SIG-M5 (cell line): ENCODE measurements at places on chromosomes 6 and 20.

- DNase-seq, result no peak
These were observed 628.3 kb downstream of the MMUT start for GRCh38 chr6:48834706-48835105.

- DNase-seq, result no peak
These were observed 22.7 kb upstream of the NUP153 start for GRCh38 chr6:17729223-17730077.

DNA sequence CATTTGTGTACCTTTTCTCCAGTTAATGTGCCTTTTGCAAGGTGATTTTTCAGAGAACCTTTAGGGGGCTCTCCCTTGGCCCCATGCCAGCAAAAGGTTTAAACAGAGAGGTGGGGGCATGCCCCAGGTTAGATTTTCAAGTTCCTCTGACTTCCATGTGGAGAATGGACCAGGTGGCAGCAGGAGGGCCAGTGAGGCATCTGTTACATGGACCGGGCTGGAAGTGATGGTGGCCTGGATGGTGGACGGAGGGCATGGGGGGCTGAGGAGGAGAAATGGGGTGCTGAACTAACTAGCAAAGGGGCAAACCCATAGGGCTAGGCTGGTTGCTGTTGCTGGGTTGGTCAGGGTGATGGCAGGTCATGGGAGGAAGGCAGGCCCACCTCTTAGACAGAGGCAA lies 20.7 kb upstream of the BPI start:
- no peak for DNase-seq

GRCh38 chr6:33934731-33935270 lies 131.0 kb upstream of the MLN start:
- DNase-seq, result no peak

DNA sequence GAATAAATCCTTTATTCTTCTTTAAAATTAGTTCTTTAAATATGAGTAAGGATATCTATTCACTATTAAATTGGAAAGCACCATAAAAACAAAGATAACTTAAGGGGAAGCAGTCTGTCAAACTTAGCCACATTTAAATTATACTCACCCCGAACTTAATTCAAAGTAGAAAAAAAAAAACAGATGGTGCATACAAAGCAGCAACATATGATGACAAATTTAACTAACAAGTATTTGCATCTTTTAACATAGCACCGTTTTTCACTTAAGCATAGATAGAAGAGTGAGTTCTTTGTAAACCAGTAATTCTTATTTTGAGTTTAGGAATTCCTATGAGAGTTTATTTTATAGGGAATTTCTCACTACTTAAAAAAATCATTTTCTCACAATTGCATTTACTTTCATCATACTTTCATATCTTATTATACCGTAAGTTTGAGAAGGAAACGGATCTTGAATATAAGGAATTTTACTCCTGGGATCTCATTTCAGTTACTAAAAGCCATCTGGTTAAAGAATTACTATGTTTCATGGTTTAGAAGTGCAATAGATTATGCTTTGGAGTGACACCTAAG lies 828.2 kb upstream of the MAP3K7 start:
- DNase-seq, result no peak

GRCh38 chr20:63009988-63010769 lies 3.4 kb upstream of the BHLHE23 start:
- no peak for DNase-seq

DNA sequence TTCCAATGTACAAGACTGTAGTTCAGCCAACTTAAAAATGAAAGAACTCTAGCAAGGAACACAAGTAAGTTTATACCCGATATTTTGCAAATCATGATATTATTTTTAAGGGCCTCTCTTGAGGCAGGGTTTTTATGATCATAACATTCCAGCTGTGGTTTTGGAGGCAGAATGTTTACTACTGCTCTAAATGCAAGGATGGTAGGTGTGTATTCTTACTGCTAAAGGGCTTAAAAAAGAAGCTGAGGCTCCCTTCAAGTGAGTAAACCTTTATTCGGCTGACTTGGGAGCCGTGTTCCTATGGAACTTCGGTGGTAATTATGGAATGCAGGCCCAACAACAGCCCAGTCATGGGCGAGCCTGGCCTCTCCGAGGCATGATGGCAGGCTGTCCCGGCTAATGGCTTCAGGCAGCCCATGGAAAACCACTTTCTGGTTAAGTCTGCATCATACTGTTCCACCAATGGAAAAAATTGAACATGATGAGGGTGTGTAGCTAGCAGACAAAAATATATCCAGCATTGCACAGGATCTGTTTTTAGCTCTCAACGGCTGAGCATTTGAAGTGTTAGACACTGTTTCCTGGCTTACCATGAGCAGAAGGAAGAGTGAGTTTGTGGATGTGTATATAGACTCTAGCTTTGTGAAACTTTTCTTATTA lies 111.5 kb downstream of the TIAM2 start:
- no peak for DNase-seq

GRCh38 chr6:113104951-113105350 lies 752.2 kb upstream of the MARCKS start:
- DNase-seq, result no peak

DNA sequence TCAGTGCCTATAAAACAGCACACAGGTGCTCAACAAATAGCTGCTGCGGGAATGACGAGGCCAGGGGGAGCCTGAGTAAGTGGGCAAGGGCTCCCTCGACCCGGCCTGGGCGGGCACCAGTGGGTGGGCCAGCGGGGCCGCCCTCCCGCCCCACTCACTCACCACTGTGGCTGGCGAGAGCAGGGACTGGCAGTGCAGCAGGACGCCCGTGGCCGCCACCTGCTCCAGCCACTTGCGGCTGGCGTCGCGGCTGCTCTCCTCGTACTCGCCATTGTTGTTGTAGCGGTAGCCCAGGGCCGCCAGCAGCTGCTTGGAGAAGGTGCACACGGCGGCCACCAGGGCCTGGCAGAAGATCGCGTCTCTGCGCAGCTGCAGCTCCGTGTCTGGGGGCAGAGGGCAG lies 191.5 kb downstream of the PREX1 start:
- DNase-seq, result no peak

DNA sequence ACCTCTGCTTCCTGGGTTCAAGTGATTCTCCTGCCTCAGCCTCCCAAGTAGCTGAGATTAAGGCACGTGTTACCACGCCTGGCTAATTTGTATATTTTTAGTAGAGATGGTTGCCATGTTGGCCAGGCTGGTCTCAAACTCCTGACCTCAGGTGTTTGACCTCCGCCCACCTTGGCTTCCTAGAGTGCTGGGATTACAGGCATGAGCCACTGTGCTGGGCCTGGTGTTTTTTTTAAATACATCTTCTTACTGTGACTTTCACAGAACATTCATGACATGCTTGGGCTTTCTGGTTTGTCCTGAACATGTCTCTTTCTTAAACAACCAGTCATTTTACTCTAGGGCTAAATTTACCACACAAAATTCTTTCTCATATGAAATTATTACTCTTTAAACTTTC lies 34.7 kb upstream of the FAM8A1 start:
- no peak for DNase-seq

- DNase-seq, result peak; percentile 35
These were observed 15.7 kb downstream of the SASH1 start for GRCh38 chr6:148358196-148358785.

- DNase-seq, result no peak
These were observed 7.6 kb upstream of the CCN2 start for GRCh38 chr6:131958542-131959470.

DNA sequence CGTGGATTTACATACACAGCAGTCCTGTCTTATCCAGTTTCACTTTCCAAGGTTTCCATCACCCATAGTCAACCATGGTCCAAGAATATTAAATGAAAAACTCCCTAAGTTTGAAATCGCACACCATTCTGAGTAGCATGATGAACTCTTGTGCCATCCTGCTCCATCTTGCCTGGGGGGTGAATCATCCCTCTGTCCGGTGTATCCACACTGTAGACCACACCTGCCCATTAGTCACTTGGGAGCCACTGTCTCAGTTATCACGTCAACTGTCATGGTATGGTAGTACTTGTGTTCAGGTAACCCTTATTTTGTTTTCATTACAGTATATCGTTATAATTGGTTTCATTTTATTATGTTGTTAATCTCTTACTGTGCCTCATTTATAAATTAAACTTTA lies 38.5 kb downstream of the PTGIS start:
- DNase-seq, result no peak

DNA sequence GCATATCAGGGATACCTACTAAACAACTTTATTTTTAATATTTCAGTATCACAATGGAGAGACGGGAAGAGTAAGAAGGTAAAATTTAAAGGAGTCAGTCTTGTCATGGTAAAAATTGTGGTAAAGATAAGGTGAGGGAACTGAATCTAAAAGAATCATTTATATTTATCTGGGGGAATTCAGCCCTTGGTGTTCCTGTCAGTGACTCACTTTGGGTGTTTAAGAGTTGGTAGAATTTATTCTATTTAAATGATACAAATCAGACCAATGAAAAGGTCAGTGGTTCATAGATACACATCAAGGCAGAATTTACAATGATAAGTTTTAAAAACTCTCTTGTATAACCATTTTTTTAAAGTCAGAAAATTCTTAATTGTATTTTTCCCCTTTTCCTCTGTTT lies 164.4 kb downstream of the CDKAL1 start:
- no peak for DNase-seq

DNA sequence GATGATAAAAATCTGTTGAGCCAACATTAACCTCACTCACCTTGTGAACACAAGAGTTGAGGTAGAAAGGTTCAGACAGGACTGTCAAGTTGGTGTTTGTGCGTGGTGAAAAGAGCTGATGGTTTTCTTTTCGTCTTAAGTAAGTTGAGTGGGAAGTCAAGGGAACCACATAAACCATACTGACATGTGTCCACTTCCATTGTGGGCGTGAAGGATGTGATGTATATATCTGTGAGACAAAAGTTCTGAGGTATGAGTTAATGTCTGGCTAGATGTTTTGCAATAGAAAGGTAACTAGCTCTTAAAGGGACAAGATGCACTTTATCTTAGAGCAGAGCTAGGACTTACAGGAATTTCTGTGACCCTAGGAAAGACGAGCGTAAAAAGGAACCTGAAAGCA lies 1272.1 kb upstream of the ADGRB3 start:
- no peak for DNase-seq

DNA sequence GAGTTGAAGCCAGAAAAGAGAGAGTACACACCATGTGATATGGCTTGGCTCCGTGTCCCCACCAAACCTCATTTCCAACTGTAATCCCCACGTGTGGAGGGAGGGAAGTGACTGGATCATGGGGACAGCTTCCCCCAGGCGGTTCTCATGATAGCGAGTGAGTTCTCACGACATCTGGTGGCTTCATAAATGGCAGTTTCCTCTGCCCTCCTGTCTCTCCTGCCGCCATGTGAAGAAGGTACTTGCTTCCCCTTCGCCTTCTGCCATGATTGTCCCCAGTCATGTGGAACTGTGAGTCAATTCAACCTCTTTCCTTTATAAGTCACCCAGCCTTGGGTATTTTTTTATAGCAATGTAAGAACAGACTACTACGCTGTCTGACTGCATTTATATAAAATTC lies 40.3 kb downstream of the TAF4 start:
- no peak for DNase-seq

DNA sequence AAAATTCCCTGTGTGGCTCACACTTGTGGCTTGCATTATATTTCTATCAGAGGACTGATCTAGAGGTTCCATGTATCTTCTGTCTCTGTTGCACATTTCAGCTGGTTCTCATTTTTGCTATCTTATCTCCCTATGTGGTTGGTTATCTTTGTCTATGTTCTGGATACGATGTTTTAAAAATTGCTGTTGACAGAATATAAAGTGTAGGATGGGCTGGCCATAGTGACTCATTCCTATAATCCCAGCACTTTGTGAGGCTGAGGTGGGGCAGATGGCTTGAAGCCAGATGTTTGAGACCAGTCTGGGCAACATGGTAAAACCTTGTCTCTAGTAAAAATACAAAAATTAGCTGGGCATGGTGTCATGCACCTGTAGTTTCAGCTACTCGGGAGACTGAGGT lies 9.9 kb upstream of the ULBP3 start:
- DNase-seq, result no peak

DNA sequence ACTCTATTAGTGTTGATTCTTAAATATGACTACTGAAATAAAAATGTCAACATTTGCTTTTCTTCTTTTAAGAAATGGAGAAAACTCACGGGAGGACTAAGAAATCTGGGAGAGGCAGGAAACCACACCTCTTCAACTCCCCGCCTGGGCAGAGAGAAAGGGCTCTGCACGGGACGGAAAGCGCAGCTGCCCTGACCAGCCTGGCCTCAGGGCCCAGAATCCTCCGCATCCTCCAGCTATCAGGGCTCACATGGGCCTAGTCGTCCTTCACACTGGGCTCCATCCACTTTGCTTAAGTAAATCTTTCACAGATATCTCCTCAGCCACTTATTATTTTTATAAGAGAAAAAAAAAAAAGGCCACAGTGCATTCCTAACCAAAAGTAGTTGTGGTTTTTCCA lies 215.1 kb downstream of the TBXT start:
- no peak for DNase-seq

DNA sequence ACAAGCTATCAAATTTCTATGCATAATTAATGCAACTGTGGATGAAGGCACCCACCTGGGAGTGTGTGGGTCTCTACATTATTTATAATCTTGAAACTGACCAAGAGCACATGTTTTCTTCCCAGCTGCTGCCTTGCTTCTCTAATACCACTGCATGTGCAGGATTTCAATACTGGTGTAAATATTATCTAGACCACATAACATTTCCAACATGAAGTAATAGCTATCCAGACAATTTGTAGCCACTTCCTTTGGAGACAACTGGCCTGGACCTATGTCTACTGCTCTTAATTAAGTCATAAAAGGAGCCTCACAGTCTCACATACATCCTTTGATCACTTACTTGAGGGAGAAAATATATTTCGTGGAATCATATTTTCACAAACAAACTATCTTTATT lies 180.7 kb downstream of the HIVEP2 start:
- DNase-seq, result no peak

GRCh38 chr20:49710971-49711666 lies 2.6 kb downstream of the B4GALT5 start:
- DNase-seq, result no peak

DNA sequence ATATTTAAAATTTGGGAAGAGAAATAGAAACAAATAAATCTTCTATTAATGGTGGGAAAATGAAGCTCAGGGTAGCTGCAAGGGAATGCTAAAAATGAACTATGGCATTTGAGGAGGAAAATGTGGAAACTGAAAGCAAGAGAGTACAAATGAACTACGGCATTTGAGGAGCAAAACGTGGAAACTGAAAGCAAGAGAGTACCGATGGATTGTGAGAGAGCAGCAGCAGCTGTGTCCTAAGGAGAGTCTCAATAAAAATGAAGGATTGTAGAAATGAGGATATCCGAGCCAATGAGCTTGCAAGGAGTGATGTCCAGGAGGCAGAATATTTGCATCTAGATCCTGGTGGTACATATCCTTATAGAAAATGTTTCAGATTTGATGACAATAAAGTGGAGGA lies 547.1 kb upstream of the ZNF337 start:
- DNase-seq, result no peak
